ENCODE measurements at places on chromosomes 12 and 14. TPM values are rescaled to one million over a fixed set of nuclear protein-coding genes. Genes with fewer than 3 reads are reported as not detected.

The PNP gene
- 17.5 TPM for total RNA-seq

The ASCL1 gene
- not detected for total RNA-seq

The KLHL33 gene
- total RNA-seq: 0.83 TPM

The DBX2 gene
- total RNA-seq: not detected

The AICDA gene
- not detected for total RNA-seq

The DUSP6 gene
- total RNA-seq: 108 TPM

The MANSC1 gene
- 22.7 TPM for total RNA-seq

The WBP11 gene
- 19.5 TPM for total RNA-seq

The KRT3 gene
- not detected for total RNA-seq

The PPP4R3A gene
- 75.4 TPM for total RNA-seq

The E2F7 gene
- not detected for total RNA-seq

The ANG gene
- total RNA-seq: 30.6 TPM

The RNASE1 gene
- 270 TPM for total RNA-seq

The DHH gene
- total RNA-seq: 0.66 TPM

The C14orf132 gene
- total RNA-seq: 78.3 TPM

The M6PR gene
- 72.0 TPM for total RNA-seq

The WNT5B gene
- 62.3 TPM for total RNA-seq

The SLC8A3 gene
- 0.98 TPM for total RNA-seq

The PCK2 gene
- 13.3 TPM for total RNA-seq

The C12orf76 gene
- total RNA-seq: 14.7 TPM

The CLEC9A gene
- not detected for total RNA-seq

The ADAM20 gene
- 2.5 TPM for total RNA-seq

The MGAT4C gene
- total RNA-seq: 2.5 TPM

The NACA gene
- 1,477 TPM for total RNA-seq

The KERA gene
- total RNA-seq: not detected

The NOXRED1 gene
- 0.17 TPM for total RNA-seq

The FAM186B gene
- 0.46 TPM for total RNA-seq

The ATP23 gene
- total RNA-seq: 10.3 TPM

The ZC2HC1C gene
- total RNA-seq: 7.1 TPM

The KCNJ8 gene
- total RNA-seq: 29.8 TPM

The RNASE4 gene
- total RNA-seq: 82.0 TPM

The PRH2 gene
- total RNA-seq: not detected

The ACRBP gene
- total RNA-seq: 6.2 TPM

The TIMM9 gene
- 67.7 TPM for total RNA-seq

The REM2 gene
- total RNA-seq: 0.42 TPM

The TBX5 gene
- 21.7 TPM for total RNA-seq

The LPAR5 gene
- total RNA-seq: 2.5 TPM
